ENCODE measurements at places on chromosomes 3 and 15. TPM values are rescaled to one million over a fixed set of nuclear protein-coding genes. Genes with fewer than 3 reads are reported as not detected.
A peak's percentile ranks its signal among the peaks of the same experiment; 100 is the strongest.

GRCh38 chr3:61680617-61681016 lies 119.2 kb downstream of the PTPRG start:
- no peaks in the 10 kb centered on the region for H3K36me3 ChIP-seq
- peaks cover 20% of the 10 kb centered on the region for H3K4me1 ChIP-seq
- DNase-seq: no peak

GRCh38 chr15:86347245-86347644 lies 267.6 kb downstream of the AGBL1 start:
- no peaks in the 10 kb centered on the region for H3K36me3 ChIP-seq
- no peak overlapping the region for H3K4me3 ChIP-seq

DNA sequence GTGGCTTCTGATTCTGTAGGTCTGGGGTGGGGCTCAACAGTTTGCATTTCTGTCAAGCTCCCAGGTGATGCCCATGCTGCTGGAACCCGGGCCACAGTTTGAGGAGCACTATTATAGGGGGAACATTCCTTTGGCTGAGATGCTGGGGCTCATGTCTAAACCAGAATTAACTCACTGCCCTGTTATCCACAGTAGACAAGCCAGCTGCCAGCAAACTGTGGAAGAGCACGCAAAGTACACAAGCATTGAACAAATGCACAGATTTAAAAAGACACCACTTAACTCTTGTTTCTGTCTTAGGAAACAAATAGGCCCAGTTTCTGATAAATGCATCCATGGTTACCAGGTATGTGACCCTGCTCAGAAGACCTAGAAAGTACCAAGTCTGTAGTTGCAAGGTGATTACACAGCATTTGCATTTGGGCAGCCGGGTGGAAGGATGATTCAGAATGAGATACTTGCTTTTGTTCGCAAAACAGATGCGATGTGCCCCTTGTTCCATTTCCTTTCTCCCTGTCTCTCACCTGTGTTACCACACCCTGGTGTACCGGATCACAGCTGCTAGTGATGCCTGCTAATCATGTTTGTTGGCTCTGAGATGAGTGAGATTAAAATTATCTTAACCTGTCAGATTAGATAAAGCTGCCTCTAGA lies 12.4 kb downstream of the GYG1 start:
- DNase-seq: no peak
- no peak overlapping the region for H3K4me3 ChIP-seq
- H3K36me3 ChIP-seq: peaks cover 27% of the 10 kb centered on the region
- H3K4me1 ChIP-seq: no peaks in the 10 kb centered on the region

DNA sequence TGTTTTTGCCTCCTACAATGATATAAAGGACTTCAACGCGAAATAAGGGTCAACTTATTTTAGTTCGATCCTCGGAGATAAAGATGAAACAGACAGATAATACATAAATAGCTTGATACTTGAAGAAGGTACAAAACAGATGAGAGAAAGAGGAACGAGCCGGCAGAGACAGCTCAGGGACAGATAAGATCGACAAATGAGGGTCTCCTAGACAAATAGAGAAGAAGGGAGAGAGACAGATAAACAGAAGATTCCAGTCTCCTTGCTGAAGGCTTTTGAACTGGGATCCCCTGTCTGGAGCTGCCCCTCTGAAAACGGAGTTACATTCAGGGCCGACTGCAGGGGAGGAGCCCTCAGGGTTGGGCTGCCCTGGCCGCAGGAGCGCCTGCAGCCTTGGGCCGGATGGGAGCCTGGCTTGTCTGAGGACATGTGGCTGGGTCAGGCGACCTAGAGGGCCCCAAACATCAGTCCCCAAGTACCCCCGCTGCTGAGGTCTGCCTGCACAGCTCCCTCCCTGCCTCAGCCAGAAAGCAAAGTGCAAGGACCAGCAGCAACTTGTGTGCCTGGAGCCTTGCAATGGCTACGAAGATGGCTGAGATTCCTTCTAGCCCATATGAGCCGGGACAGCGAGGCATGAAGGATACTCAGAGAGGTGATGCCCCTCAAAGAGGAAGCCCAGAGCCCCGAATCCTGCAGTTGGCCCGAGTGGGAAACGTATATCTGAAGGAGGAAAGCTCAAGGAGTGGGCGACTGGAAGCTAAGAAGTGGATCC lies 926 bp upstream of the SKOR1 start:
- no peaks in the 10 kb centered on the region for H3K36me3 ChIP-seq
- no peak for DNase-seq
- peaks cover 53% of the 10 kb centered on the region for H3K4me1 ChIP-seq

DNA sequence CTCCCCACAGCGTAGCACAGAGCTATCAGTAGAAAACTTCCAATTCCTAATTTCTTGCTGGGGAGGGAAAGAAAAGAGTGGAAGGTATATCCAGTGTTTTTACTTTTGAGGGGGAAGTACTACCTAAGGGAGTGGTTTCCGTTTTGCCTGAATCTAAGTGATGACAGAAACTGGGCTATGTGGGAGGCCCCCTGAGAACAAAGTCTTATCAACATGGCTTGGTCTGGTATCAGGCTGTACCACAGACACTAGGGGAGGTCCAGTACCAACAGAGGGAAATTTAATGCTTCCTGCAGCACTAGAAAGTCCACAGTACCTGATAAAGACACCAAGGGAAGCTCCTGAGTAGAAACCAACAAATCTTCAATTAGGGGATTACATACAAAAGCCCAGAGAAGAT lies 199.2 kb downstream of the IL5RA start:
- no peaks in the 10 kb centered on the region for H3K4me1 ChIP-seq
- H3K36me3 ChIP-seq: no peaks in the 10 kb centered on the region
- no peaks in the 10 kb centered on the region for H3K27me3 ChIP-seq
- DNase-seq: no peak

DNA sequence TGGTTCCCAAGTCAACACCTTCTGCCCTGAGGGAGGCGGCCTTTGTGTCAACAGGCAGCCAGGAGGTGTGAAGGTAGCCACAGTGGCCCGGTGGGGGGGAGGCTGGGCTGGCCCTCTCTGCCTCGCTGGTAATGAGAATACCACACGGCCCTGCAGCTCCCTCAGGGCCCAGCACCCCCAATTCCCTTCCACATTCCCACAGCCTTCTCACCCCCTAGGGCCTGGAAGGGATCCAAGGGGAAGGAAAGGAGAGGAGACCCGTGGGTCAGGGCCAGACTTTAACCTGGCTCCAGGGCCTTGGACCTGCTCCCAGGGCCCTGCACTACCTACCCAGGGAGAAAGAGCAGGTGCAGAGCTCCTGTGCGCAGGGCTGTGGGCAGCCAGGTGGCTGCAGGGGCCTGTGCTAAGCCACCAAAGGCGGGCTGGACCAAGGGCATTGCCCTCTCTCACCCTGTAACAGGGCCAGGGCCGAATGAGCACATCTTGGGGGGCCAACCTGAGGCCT lies 8.7 kb upstream of the MESP2 start:
- no peaks in the 10 kb centered on the region for H3K27me3 ChIP-seq
- H3K4me3 ChIP-seq: no peak overlapping the region
- H3K4me1 ChIP-seq: peaks cover 2% of the 10 kb centered on the region
- H3K36me3 ChIP-seq: no peaks in the 10 kb centered on the region

- no peak overlapping the region for H3K4me3 ChIP-seq
- H3K27ac ChIP-seq: no peak overlapping the region
- H3K4me1 ChIP-seq: no peaks in the 10 kb centered on the region
- no peak for DNase-seq
- H3K36me3 ChIP-seq: peaks cover 13% of the 10 kb centered on the region
- no peaks in the 10 kb centered on the region for H3K27me3 ChIP-seq
These were observed 73.4 kb downstream of the AQR start for GRCh38 chr15:34896183-34896582.

- no peak overlapping the region for H3K27ac ChIP-seq
- H3K27me3 ChIP-seq: no peaks in the 10 kb centered on the region
- no peaks in the 10 kb centered on the region for H3K36me3 ChIP-seq
- no peak overlapping the region for H3K4me3 ChIP-seq
These were observed 345.7 kb upstream of the RBMS3 start for GRCh38 chr3:28935146-28935545.

GRCh38 chr3:17140670-17141505 lies 256.1 kb downstream of the PLCL2 start:
- no peak overlapping the region for H3K27ac ChIP-seq
- H3K4me1 ChIP-seq: peaks cover 2% of the 10 kb centered on the region
- no peaks in the 10 kb centered on the region for H3K36me3 ChIP-seq
- peak; percentile 22 for DNase-seq
- H3K27me3 ChIP-seq: peaks cover 2% of the 10 kb centered on the region

- peak; percentile 39 for DNase-seq
- H3K4me1 ChIP-seq: peaks cover 61% of the 10 kb centered on the region
- H3K27me3 ChIP-seq: no peaks in the 10 kb centered on the region
These were observed 221.7 kb upstream of the TLE3 start for GRCh38 chr15:70319466-70319865.

- no peaks in the 10 kb centered on the region for H3K36me3 ChIP-seq
- no peaks in the 10 kb centered on the region for H3K4me1 ChIP-seq
- H3K27ac ChIP-seq: no peak overlapping the region
- H3K27me3 ChIP-seq: no peaks in the 10 kb centered on the region
- DNase-seq: no peak
- no peak overlapping the region for H3K4me3 ChIP-seq
These were observed 1133.8 kb downstream of the TUSC7 start for GRCh38 chr3:117843356-117843755.

DNA sequence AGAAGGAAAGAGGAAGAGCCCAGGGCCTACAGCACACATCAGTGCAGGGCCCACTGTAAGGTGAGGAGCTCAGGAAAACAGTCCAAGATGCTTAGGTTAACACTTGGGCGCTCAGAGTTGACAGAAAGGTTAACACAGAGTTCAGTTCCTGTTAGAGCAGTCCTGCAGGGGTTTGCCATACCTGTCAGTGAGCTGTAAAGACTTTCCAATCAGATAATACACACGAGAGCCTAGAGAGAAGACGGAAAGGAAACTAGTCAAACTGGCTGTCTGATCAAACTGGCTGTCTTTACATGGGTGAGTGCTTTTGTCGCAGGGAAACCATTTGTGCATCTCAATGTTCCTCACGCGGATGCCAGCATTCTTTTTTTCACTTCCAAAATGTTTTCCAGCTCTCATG lies 61.4 kb upstream of the ARHGEF26 start:
- peak overlapping the region; percentile 66 for H3K27ac ChIP-seq
- H3K36me3 ChIP-seq: no peaks in the 10 kb centered on the region
- peaks cover 5% of the 10 kb centered on the region for H3K4me1 ChIP-seq
- DNase-seq: peak; percentile 66
- H3K4me3 ChIP-seq: no peak overlapping the region

MAGEL2 gene
- total RNA-seq: 9.2 TPM

DNA sequence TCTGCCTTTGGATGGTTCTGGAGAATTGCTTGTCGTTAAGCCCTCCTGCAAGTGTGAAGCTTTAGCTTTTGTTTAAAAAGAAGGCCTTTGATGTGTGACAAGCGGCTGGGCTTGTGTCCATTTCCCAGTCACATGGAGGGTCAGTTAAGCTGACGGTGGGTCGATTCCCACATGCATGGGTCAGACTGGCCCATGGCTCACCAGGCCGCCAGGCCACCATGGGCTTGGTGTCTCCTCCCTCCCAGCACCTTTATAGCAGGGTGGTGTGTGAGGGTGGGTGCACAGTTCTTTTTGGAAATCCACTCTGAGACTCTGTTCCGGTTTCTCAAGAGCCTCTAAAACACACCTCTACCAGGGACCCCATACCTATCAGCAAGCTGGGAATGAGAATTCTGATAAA lies 67.2 kb downstream of the SCN5A start:
- no peaks in the 10 kb centered on the region for H3K27me3 ChIP-seq
- no peak for DNase-seq
- no peak overlapping the region for H3K4me3 ChIP-seq
- no peak overlapping the region for H3K27ac ChIP-seq
- no peaks in the 10 kb centered on the region for H3K36me3 ChIP-seq
- H3K4me1 ChIP-seq: peaks cover 34% of the 10 kb centered on the region

- H3K36me3 ChIP-seq: no peaks in the 10 kb centered on the region
- DNase-seq: peak; percentile 87
- peaks cover 30% of the 10 kb centered on the region for H3K4me1 ChIP-seq
- H3K27ac ChIP-seq: peak overlapping the region; percentile 96
These were observed 960 bp upstream of the KLF13 start for GRCh38 chr15:31325595-31326155.

GRCh38 chr3:64848822-64849221 lies 161.0 kb upstream of the ADAMTS9 start:
- H3K27ac ChIP-seq: peak overlapping the region; percentile 69
- peaks cover 31% of the 10 kb centered on the region for H3K4me1 ChIP-seq
- H3K36me3 ChIP-seq: no peaks in the 10 kb centered on the region
- no peaks in the 10 kb centered on the region for H3K27me3 ChIP-seq
- peak; percentile 95 for DNase-seq
- no peak overlapping the region for H3K4me3 ChIP-seq

- H3K27ac ChIP-seq: no peak overlapping the region
- no peak overlapping the region for H3K4me3 ChIP-seq
- peaks cover 33% of the 10 kb centered on the region for H3K36me3 ChIP-seq
- H3K4me1 ChIP-seq: no peaks in the 10 kb centered on the region
- no peak for DNase-seq
These were observed 619.9 kb downstream of the FOXP1 start for GRCh38 chr3:70963431-70964275.
